ENCODE measurements at places on chromosomes 13 and 19.
A peak's percentile ranks its signal among the peaks of the same experiment; 100 is the strongest.

DNA sequence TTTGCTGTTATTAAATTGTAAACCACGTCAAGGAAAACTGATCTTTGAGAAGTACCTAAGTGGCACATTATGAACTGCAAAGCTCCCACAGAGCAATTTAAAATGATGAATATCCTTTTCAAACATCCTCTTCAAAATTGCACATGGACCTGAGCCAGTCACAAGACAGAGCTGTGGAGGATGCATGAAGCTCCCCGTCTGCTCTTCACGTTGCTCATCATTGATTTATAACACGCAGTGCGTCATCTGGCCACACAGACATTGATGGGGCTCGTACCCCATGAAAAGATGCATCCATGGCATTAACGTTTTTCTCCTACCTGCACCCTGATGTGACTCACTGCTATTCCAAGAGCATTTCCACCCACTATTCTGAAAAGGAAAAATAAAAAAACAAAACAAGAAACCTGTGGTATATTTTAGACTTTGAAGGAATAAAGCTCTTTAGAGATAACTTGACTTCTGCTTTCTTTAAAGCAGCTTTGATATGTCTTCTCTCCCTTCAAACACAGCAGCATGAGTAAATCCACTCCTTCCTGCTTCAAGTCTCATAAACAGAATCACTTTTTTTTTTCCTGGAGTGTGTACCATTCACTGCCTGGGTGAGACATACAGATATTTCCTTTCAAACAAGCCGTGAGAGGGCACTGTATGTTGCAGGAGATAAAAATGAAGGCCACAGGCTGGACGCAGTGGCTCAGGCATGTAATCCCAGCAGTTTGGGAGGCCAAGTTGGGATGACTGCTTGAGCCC lies 7.2 kb upstream of the SERTM1 start:
- no peak for DNase-seq

GRCh38 chr13:99301913-99302636 lies 5.1 kb downstream of the GPR183 start:
- no peak for DNase-seq

- DNase-seq: no peak
These were observed 22.8 kb upstream of the ITM2B start for GRCh38 chr13:48210178-48210577.

GRCh38 chr19:3142781-3143337 lies 7.0 kb downstream of the GNA15 start:
- DNase-seq: no peak

GRCh38 chr19:29263305-29264135 lies 50.6 kb upstream of the UQCRFS1 start:
- DNase-seq: peak; percentile 18

GRCh38 chr19:41249707-41250423 lies 14.3 kb upstream of the HNRNPUL1 start:
- no peak for DNase-seq

DNA sequence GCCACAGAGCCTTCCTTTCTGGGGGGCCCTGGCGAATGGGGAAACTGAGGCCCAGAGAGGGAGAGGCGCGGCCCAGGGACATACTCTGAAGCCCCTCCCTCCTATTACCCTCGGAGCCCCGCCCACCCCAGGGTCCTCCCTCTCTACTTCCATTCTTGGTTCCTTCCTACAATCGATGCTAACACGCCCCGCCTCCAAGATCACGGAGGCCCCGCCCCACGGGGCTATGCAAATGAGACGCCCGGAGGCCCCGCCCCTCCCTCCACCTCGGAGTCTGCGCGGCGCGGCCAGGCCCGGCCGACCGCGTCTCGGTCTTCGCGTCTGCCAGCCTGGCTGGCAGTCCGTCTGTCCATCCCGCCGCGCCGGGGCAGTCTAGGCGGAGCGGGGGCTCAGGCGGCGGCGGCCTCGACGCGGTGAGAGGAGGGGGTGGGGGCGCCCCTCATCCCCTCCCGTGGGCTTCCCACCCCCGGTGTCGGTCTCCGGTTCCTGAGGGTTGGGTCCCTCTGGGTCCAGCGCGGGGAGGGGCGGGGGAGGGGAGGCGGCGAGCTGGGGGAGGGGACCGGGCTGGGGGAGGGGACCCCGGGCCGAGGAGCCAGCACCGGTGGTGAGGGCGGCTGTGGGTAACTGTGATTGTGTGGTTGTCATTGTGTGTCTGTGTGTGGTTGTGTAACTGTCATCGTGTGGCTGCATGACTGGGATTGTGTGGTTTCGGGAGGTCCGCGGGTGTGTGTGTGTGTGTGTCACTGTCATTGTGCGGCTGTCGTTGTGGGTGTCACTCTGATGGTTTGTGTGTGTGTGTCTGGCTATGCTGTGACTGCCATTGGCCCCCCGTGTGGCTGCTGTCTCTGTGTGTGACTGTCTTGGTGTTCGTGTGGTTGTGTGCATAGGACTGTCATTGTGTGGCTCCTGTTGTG lies at the start of gene PLPPR2:
PLPPR2 (plus strand) TSS at position 273 of the 914 bp plus-strand sequence. CDS start 2,242 bp downstream, outside the sequence.
- peak; percentile 75 for DNase-seq

DNA sequence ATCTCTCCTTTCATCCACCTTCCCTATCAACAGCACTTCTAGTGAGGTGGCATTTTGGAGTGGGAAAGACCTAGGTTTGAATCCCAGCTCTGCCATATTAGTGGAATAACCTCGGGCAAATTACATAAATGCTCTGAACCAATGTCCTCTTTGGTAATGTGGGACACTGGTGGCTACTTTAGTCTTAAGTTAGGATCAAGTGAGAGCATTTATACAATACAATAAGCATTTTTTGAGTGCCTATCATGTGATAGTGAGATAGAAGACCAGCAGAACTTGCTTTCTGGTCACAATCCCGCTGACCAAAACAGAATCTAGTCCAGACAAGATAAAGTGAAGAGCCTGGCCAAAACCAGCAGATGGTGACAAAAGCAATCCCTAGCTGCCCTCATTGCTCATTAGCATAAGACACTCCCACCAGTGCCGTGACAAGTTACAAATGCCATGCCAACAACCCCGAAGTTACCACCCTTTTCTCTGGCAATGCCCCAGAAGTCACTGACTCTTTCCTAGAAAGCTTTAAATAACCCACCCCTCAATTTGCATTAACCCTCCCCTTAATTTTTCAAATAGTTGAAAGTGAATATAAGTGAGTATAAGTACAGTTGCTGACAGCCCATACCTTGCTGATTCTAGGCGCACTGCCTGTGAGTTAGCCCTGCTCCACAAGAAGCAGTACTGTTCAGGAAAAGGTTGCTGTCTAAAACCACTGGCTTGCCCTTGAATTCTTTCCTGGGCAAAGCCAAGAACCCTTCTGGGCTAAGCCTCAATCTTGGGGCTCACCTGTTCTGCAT lies 28.9 kb upstream of the KPNA3 start:
- no peak for DNase-seq

- DNase-seq: no peak
These were observed 32.9 kb upstream of the GTF3A start for GRCh38 chr13:27391471-27391870.

Data from memory B cell (primary cell).